ENCODE measurements at places on chromosomes 3 and 15.

DNA sequence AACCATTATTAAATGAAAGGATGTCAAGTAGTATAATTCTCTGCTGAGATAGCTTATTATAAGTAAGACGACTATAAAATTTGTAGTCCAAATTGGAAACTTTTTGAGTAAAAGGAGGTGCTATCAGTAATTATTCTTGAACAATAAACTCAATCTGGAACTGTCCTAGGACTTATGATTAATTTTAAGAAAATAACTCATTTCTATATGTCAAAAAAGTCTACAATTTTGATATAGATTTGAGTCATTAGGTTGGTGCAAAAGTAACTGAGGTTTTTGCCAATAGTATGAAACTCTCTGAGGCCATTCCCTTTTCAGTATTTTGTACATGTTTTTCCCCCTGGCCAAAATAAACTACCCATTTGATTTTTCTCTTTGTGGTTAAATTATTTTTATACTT, 41.0 kb downstream of the LEKR1 start:
- no peak for DNase-seq

- DNase-seq: no peak
Observed at GRCh38 chr3:117692416-117692995, 982.9 kb downstream of the TUSC7 start.

DNA sequence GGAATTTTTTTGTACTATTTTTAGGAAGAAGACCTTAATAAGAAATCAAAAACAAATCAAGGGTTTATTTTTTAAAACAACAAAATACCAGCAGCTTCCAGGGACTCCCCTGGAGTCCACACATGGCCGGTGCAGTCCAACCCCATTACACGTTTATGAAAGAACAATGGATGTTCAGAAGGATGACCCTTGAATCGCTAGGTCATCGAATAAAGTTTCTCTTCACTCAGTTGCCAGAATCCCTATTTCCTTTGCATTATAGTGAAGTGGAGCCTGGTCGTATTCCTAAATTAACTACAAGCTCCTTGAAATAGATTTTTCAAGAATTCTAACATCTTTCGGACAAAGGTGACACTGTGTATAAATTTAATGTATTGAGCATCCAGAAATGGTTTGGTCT, 95.1 kb downstream of the BDH1 start:
- no peak for DNase-seq

DNA sequence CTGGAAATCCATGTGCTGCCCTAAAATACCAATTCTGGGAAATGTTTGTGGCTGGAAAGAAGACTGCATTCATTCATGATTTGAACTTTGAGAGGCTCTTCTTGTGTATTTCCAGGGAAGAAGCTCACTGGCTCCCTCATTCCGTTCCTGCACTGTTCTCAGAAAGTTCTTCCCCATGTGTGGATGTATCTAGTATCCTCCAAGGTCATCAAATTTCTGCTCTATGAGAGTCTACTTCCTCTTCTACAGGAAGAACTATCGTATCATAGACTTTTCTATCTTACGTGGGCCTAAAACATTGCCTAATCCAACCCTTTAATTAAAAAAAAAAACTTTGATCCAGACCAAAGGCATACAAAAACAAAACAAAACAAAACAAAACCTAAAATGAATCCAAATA, 2.9 kb downstream of the CCR3 start:
- DNase-seq: no peak

DNA sequence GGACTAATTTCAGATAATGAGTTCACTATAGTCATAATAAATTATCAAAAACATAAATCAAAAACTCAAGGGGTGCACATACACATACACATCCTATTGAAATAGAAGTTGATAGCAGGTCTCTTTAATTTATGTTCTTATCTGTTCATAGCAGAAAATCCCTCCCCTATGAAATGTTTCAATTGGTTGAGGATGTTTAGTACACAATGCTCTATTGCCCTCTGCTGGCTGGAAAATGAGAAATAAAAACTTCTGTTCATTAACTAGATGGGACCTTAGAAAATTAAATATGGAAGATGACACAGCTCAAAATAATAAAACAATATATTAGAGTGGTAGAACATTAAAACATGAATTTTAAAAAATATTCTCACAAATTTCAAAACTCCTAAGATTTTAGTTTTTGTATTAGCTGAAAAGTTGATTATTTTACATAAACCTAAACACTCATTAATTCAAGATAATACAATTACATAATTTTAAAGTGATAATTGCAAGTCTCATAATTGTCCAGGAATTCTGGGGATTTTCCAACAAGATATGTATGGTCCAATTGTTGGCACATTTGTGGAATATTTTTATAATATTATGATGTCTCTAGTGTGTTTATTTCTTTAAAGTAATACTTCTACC, 735.0 kb downstream of the ROBO1 start:
- DNase-seq: peak; percentile 6

DNA sequence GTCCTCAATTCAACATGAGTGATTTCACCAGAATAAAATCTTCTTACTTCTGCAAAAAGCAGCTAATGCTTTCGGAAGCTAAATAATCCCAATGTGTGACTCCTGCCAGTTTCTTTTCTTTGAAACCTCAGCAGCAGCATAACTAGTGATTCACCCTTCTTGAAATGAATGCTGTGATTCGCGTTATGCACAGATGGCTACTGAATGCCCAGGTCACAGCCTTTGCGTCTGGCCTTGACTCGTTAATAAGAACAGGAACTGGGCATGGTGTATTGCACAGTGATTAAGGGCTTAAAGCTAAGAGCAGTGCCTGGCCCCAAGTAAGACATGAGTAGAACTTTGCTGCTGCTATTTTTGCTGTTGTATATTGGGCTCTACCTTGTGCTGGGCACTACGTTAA, 19.0 kb downstream of the CGNL1 start:
- DNase-seq: no peak

GRCh38 chr3:120907659-120908029, 361 bp upstream of the STXBP5L start:
- DNase-seq: no peak

GRCh38 chr15:39411102-39411989, 169.5 kb upstream of the THBS1 start:
- no peak for DNase-seq

- DNase-seq: no peak
Observed at GRCh38 chr3:126910231-126910630, 72.7 kb upstream of the PLXNA1 start.

DNA sequence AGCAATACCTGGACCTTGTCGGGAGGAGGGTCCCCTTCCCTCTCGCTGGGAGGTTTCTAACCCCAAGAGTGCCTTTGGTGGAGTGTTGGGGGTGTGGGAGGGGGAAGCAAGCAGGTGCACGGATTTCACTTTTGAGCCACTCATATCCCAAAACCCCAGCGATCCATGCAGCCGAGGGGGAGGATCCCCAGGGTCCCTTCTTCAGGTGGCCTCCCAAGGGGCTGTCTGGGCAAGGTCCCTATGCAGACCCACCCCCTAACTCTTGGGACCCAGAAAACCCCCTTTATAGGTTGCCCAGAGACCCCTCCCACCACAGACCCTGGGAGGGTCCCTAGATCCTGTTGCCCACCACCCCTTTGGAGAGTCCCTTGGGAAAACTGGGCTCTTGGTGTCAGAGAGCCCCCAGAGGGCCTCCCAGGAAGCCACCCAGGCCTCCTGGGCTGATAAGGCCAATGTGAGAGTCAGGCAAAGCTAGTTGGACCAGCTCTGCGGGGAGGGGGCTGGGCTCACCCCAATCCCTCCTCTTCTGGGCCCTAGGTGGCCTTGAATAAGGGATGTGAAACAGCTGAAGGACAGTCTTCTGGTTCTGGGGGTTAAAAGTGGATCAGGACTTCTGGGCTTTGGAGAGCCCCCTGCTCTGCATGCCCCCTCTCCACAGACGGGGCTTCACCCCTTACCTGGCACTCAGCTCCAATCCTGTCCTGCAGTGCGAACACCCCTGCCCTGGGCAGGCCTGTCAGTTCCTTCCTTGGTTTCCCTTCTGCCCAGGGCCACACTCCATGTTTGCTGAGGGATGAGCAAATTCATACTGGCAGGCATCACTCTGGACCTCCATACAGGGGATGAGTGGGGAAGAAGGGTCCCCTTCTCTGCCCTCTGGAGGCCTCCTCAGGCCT, 932 bp upstream of the PLCD1 start:
- no peak for DNase-seq

- DNase-seq: no peak
Observed at GRCh38 chr3:63877737-63878393, 14.2 kb downstream of the ATXN7 start.

GRCh38 chr3:162441716-162442115, 945.1 kb downstream of the OTOL1 start:
- DNase-seq: no peak

- DNase-seq: no peak
Observed at GRCh38 chr3:25781145-25781757, 2.0 kb downstream of the NGLY1 start.

GRCh38 chr3:116873142-116873541, 163.6 kb downstream of the TUSC7 start:
- DNase-seq: no peak

- DNase-seq: no peak
Observed at GRCh38 chr15:70314018-70314354, 216.3 kb upstream of the TLE3 start.

DNA sequence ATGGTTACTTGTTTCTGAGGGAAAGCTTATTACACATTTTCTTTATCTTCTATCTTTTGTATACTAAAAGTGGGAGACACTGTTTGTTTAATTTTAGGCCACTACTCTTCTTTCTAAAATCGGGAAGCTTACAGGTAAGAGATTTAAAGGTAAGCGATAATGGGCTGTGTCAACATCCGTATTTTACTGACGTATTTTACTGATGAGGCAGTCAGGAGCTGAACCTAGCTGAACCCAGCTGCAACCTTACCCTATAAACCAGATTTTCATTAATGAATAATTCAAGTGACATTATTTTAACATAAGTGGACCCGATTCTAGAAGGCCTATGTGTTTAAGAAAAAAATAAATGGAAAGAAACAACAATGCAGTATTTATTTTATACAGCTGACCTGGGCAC, 13.1 kb downstream of the PSMD6 start:
- DNase-seq: no peak

- DNase-seq: peak; percentile 60
Observed at GRCh38 chr3:11201251-11202019, 47.1 kb downstream of the HRH1 start.

GRCh38 chr3:71060536-71060935, 523.0 kb downstream of the FOXP1 start:
- no peak for DNase-seq

- DNase-seq: no peak
Observed at GRCh38 chr15:89982315-89983055, 18.6 kb upstream of the ZNF710 start.

GRCh38 chr15:47792231-47792630, 74.9 kb downstream of the SEMA6D start:
- DNase-seq: no peak

DNA sequence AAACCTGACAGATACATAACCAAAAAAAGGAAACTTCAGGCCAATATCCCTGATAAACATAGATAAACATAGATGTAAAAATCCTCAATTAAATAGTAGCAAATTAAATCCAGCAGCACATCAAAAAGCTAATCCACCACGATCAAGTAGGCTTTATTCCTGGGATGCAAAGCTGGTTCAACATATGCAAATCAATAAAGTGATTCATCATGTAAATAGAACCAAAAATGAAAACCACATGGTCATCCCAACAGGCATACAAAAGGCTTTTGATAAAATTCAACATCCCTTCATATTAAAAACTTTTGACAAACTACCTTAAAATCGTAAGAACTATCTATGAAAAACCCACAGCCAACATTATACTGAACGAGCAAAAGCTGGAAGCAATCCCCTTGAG, 882.2 kb downstream of the NTRK3 start:
- no peak for DNase-seq

DNA sequence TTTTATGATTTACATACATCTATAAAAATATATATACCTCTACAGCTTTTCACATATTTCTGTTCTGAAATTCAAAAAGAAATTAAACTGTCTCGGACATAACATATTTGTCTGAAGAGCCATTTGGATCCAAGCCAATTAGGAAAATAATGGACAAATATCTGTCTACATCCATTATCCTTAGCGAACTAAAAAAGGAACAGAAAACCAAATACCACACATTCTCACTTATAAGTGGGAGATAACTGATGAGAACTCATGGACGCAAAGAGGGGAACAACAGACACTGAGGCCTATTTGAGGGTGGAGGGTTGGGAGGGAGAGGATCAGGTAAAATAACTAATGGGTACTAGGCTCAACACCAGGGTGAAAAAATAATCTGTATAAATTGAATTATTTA, 829.4 kb upstream of the ALCAM start:
- DNase-seq: no peak

GRCh38 chr3:135779590-135780235, 185.8 kb upstream of the PPP2R3A start:
- no peak for DNase-seq

GRCh38 chr15:70094690-70095311, 2.9 kb downstream of the TLE3 start:
- DNase-seq: no peak

DNA sequence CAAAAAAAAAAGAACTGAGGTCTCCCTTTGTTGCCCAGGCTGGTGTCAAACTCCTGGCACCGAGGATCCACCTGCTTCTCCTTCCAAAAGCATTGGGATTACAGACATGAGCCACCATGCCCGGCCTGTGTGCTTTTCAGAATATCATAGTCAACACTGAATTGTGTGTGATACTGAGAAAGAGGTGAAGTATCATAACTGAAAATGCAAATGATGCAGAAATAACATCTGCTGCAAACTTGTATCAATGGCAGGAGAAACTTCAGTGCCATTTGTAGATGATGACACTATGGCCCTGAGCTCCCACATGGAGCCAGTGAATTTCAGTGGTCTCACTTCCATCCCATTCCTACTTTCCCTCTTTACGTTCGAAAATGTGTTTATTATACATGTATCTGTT, 21.9 kb downstream of the IL12A start:
- no peak for DNase-seq

DNA sequence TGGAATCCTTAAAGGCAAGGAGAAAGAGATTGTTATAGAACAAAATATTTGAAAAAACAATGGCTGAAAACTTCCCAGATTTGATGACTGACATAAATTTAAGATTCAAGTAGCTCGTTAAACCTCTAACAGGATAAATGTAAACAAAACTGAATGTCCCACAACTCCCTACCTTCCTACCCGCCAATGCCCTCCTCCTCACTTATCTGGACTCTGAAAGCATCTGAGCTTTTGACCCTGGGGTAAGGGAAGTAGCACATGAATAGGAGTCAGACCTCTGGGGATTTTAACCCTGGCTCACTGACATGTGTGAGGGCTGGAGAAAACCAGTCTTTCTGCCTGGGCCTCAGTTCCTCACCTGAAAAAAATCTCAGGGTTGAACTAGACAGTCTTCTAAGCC, 26.9 kb downstream of the CYP19A1 start:
- no peak for DNase-seq

- DNase-seq: no peak
Observed at GRCh38 chr3:178584722-178585380, 48.6 kb downstream of the KCNMB2 start.

GRCh38 chr15:60548101-60548500, 69.2 kb upstream of the ICE2 start:
- no peak for DNase-seq
